ENCODE measurements at places on chromosomes 5 and 9. TPM values are rescaled to one million over a fixed set of nuclear protein-coding genes. Genes with fewer than 3 reads are reported as not detected.

- DNase-seq: no peak
Measured at GRCh38 chr5:177964471-177964870, 31.6 kb downstream of the PROP1 start.

DNA sequence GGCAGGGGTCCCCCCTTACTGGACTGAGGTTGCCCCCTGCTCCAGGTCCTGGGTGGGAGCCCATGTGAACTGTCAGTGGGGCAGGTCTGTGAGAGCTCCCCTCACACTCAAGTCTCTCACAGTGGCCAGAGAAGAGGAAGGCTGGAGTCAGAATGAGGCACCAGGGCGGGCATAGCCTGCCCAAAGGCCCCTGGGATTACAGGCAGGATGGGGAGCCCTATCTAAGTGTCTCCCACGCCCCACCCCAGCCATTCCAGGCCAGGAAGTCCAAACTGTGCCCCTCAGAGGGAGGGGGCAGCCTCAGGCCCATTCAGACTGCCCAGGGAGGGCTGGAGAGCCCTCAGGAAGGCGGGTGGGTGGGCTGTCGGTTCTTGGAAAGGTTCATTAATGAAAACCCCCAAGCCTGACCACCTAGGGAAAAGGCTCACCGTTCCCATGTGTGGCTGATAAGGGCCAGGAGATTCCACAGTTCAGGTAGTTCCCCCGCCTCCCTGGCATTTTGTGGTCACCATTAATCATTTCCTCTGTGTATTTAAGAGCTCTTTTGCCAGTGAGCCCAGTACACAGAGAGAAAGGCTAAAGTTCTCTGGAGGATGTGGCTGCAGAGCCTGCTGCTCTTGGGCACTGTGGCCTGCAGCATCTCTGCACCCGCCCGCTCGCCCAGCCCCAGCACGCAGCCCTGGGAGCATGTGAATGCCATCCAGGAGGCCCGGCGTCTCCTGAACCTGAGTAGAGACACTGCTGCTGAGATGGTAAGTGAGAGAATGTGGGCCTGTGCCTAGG, at the start of gene CSF2:
TSS of gene CSF2 (plus strand) at position 559 of the 783 bp plus-strand sequence. CDS start at position 594, 35 bp downstream.
- no peak for DNase-seq

DNA sequence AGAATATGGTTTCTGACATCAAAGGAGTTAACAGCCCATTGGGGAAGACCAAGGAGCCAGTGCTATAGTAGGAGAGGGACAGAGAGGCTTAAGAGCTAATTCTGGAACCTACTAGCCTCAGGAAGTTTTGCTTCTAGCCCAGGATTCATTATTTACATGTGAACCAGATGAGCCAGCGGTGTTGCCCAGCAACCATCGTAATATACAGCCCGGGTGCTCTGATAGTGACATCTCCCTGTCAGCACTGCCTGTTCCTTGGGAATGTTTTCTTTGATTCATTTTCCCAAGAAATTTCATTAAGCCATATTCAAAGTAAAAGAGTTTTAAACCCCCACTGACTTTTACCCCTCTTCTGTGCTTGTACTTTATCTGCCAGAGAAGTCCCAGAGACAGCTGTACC, 217.4 kb upstream of the ADAMTSL1 start:
- no peak for DNase-seq

SLC34A3 gene
- total RNA-seq: not detected

SV2C gene
- not detected for total RNA-seq

- no peak for DNase-seq
Measured at GRCh38 chr9:124480621-124480981, 26.6 kb downstream of the NR5A1 start.

ANKRD18A gene
- total RNA-seq: 0.79 TPM

PCDHAC2 gene
- not detected for total RNA-seq

UAP1L1 gene
- total RNA-seq: 15.5 TPM

PTCD2 gene
- total RNA-seq: 14.0 TPM

DNA sequence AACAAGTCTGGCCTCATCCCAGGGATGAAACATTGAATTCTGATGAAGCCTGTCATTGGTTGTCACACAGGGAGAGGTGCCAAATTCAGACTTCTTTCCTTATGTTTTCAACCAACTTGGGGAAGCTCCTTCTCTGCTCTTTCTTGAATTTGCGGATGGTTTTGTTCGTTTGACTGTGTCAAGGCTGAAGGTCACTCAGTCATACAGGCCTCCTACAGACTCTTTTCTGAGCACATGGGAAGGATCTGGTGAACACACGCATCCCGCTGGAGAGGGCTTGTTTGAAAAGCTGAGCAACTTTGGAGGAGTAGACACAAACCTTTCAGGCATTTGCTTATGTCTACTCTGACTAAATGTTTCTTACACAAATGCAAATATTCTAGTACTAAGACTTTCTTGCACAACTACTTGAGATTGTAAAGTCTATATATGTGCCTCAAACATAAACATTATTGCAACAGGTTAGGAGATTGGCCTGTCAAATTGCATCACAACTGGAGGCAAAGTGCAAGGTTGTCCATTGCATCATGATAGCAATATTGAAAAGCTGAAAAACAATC, 151.5 kb upstream of the NR3C1 start:
- no peak for DNase-seq

- no peak for DNase-seq
Measured at GRCh38 chr9:127634698-127635097, 22.6 kb downstream of the STXBP1 start.

- peak; percentile 91 for DNase-seq
Measured at GRCh38 chr5:177429248-177430040, 3.0 kb downstream of the GRK6 start.

CCDC192 gene
- total RNA-seq: not detected

DNA sequence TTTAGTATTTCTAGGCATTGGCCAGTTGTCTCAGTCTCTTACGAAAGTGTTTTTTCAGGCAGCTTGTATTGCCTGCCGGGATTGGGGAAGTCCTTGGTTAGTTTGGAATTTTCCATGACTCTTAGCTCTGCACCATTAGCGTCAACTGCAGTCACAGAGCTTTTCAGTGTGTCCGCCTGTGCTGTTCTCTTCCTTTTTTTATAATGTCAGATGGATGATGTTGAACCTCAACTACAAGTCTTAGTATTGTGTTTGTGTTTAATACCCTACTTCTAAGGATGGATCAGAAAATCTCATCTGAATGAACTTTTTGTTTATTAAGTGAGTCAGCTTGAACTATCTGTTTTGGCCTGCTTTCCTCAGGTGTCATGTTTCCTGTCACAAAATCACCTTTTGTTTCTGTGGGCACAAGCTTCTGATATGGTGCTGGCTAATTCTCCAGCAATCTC, 33.1 kb downstream of the ATP6V0E1 start:
- DNase-seq: no peak

- DNase-seq: peak; percentile 26
Measured at GRCh38 chr5:81749561-81750307, 1.2 kb downstream of the SSBP2 start.

All from CD8-positive, alpha-beta memory T cell (primary cell).